ENCODE measurements at places on chromosomes 5 and 9.

GRCh38 chr5:9239071-9239470, 306.8 kb downstream of the SEMA5A start:
- no peak for DNase-seq

DNA sequence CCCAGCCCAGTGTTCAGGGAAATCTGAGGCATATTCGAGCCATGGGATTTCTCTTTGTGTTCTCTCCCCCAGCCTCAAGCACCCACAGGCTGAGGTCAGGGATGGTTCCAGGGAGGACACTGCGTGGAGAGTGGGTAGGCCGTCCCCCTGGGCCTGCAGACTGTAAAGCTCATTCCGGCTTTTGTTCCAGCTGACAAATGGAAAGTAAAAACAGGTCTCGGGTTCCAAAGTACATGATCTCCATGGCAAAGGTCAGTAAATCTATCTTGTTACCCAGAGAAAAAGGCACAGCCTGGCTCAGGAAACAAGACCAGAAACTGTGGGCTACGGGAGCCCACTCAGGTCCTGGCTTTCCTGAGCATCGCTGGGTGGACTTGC, 116.2 kb downstream of the ROR2 start:
- DNase-seq, result no peak

DNA sequence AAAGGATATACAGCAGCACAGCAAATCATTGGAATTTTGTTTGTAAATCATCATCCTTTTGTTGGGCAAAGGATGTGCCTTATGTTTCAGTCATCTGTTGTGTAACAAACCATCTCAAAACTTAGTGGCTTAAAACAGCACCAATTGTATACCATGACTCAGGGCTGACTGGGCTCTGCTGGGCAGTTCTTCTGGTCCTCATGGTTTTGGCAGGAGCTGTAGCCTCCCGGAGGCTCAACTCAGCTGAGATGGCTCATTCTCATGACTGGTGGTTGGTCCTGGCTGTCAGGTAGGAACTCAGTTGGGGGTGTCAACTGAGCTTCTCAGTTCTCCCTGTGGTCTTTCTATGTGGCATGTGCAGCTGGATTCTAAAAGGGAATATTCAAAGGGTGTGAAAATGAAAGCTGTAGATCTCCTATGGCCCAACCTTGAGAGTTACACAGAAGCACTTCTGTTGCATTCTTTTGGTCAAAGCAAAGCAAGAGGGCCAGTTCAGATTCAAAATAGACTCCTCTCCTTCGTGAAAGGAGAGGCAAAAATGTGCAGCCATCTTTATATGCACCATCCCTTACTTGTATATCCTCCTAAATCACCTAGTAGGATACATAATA, 39.1 kb upstream of the CPEB4 start:
- no peak for DNase-seq

DNA sequence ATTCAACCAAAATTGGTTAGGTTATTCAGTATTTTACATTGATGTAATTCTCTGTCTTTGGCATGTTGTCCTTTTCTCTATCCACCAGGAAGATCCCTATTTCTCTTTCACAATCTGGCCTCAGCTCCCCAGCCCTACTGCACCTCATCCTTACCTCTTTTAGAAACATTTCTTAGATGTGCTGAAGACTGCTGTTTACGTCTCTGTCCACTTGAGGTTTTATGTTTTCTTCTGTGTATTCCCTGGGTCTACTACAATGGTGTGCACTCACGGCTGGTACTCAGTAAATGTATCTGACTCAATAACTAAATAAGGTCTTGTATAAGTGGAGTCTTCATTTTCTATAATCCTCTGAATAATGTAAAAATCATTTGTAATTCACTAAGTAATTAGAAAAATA, 822.7 kb downstream of the DTWD2 start:
- DNase-seq, result no peak

- no peak for DNase-seq
Observed at GRCh38 chr5:143649937-143650621, 161.9 kb upstream of the HMHB1 start.

DNA sequence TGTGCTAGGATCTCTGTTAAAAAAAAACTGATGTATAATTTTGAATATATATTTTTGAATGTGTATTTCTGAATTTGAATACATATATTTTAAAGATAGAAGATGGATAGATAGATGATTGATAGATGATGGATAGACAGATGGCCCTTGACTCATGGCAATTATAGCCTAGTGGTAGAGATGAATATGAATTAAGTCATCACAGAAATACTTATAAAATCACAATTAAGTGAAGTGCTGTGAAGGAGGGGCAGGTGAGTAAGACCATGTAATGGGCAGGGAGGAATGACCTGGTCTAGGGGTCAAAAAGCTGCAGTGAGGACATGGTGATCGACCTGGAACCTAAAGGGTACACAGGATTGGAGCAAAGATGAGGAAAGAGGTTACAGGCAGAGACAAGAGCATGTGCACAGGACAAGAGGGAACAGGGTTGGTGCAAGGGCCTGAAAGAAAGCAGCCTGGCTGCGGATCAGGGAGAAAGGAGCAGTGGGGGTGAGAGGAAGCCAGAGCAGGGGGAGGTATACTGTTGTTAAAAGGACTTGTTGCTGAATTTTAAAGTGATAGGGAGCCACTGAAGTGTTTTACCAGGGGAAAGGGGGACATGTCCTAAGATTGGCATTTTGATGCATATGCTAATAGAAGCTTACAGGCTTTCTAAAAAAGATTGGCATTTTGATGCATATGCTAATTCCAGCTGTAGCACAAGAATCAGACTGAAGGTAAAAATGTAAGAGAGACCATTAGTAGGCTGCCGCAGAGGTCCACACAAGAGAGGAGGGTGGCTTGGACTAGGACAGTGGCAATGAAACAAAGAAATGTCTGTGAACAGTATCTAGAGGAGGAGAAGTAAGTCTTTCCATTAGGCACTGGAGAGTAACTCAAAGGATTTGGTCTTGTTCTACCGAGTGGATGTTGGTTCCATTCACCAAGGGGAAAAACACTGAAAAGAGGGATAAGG, 527.8 kb downstream of the AGTPBP1 start:
- no peak for DNase-seq
